T-cell (primary cell): ENCODE measurements at places on chromosomes 7 and 10.

DNA sequence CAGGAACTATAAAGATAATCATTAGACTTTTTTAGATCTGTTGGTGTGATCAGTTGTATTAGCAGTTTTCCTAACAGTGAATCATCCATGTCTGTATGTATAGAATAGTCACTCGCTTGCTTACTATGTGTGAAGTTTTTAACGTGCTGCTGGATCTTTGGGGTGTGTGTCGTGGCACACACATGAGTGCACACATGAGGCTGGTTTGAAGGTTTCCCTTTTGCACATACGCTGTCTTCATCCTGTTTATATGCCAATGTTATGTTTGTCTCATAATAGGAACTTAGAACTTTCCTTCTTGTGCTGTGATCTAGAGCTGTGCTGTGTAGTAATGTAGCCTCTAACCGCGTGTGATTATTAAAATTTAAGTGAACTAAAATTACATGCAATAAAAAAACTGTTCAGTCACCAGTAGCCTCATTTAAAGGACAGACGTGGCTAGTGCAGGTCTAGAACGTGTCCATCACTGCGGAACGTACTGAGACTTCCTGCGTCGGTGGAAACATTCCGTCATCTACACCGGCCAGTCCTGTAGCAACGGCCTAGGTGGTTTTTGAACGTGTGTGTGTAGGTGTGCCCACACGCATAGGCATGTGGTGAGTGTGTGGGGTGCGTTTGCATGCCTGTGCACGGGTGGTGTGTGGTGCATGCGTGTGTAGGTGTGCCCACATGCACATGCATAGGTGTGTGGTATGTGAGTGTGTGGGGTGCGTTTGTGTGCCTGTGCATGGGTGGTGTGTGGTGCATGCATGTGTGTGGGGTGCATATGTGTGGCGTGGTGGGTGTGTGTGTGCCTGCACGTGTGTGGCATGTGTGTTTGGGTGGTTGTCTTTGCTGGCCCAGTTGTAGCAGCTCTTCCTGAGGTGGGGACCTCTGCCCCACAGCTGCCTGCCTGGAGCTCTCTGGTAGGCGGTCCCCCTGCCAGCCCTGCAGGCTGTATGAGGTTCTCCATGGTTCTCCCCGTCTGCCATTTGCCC, 56.6 kb downstream of the INPP5A start:
- DNase-seq, result no peak

GRCh38 chr7:43111630-43112458, 603 bp upstream of the HECW1 start:
- DNase-seq, result no peak

- DNase-seq, result no peak
Measured at GRCh38 chr10:115624448-115624847, 531.3 kb downstream of the ATRNL1 start.

DNA sequence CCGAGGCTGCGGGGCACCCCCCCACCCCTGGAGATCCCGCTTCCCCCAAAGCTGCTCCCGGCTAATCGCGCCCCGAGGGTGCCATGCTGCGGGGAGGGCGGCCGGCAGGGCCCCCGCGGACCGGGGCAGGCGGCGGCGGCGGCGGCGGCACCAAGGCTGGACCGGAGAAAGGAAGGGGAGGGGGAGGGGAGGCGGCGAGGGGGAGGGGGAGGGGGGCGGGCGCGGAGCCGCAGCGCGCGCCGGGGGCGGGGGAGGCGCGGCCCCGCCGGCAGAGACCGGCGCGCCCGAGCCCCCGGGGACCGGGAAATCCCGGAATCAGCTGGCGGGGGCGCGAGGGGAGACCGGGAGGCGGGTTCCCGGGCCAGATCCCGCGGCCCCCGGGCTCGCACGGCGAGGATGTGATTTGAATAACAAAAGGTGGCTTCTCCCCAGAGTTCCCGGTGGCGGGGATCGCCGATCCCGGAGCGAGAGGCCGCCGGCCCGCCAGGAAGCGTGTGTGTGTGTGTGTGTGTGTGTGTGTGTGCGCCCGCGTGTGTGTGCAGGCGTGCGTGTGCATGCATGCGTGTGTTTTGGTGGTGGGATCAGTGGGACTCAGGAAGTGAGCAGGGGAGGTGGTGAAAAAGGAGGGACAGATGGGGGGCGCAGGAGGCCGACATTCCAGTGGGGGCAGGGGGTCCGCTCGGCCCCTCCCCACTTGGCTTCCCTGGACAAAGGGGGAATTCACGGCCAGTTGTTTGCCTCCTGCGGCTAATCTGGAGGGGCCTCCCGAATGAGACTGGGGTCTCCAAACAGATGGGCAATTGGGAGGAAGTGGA, 99.5 kb downstream of the HIP1 start:
- no peak for DNase-seq

DNA sequence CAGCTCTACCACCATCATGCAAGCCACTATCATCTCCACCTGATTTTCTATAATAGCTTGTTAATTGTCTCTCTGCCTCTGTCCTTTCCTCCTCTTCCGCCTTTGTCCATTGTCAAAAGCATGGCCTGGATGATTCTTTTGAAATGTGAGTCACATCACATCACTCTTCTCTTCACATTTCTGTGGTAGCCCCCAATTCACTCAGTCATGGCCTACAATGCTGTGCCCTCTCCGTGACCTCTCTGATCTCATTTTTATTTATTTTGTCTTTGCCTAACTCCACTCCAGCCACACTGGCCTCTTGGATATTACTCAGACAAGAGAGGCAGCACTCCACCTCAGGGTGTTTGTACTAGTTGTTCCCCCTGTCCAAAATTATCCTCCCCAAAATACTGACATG, 4.9 kb upstream of the ABCB4 start:
- no peak for DNase-seq

- no peak for DNase-seq
Measured at GRCh38 chr10:4740471-4740870, 85.5 kb upstream of the AKR1E2 start.

DNA sequence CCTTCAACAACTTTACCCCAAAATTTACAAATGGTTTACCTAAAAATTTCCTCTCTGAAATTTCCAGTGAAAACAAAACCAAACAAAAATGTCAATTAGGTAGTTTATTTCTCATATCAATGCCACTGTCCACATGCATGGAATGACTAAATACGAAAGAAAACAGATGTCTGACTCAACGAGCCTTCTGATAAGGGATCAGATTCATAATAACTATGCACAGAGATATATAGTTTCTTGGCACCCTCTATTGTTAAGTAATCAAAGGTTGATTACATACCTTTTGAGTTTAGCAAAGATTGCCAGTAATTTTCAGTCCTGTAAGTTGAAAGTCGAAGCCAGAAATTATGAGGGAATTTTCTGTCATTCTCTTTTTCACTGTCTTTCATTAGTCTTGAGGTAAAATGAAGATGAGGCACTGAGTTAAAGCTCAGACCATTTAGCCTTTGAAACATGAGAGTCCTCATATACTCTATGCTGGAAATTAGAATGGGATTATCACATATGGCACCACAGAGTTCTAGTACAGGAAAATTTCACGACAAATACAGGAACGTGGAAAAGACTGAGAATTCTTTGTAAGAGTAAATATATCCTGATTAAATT, 519.1 kb upstream of the ANKRD30A start:
- DNase-seq, result no peak

DNA sequence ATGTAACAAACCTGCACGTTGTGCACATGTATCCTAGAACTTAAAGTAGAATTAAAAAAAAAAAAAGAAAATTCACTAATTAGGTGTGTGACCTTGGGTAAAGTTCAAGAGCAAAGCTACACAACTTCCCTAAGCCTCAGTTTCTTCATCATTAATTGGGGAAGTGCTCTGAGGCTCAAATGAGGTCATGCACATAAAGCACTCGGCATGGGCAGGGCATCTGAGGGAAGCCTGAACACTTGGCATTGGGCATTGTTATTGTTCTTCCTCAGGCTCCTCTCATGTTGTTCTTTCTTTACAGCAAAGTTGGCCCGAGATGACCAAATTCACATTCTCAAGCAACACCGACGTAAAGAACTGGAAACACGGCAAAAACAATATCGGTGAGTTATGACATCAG, 21.5 kb downstream of the ALOX5 start:
- no peak for DNase-seq

GRCh38 chr7:127208351-127208750, 44.4 kb downstream of the GRM8 start:
- no peak for DNase-seq

- DNase-seq, result no peak
Measured at GRCh38 chr7:17401791-17402627, 103.6 kb downstream of the AHR start.
